ENCODE measurements at places on chromosomes 16 and 17.
A peak's percentile ranks its signal among the peaks of the same experiment; 100 is the strongest.

GRCh38 chr17:17921192-17922069, 50.8 kb downstream of the TOM1L2 start:
- no peak for DNase-seq

GRCh38 chr17:71286625-71287024, 834.2 kb upstream of the SOX9 start:
- DNase-seq, result no peak

DNA sequence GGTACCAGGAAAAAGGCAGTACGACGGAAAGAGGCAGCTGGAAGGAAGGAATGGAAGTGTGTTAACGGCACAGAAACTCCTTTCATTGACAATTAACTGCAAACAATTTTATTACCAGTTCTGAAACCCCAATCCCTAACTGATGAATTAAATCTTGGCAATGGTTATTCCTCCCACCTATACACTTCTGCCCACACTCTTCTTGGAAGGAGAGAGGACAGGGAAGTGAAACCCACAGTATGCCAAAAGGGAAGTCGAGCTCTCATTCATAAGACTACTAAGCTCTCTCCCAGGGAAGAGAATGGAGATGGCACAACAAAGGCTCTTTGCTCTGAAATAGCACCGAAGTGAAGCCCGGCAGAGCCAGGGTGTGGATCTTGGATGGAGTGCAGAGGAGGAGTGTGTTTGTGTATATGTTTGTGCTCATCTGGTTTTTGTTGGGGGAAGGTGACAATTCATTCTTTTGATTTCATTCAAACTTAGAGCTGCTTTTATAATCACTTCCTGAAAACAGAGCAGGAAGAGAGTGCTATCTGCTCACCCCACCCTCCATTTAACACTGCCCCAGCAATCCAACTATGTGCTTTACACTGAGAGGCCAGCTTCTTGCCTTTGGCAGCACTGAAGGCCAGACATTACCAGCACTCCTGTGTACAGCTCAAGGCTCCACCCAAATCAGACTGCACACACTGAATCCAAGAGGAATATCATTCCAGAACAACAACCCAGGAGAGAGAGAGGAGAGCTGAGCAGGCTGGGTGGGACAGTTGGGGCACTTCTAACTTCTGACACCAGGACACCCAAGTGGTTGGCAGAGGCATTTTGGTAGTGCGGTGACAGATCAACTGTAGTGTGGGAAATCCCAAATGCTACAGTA, 68.7 kb downstream of the HIC1 start:
- peak; percentile 37 for DNase-seq

DNA sequence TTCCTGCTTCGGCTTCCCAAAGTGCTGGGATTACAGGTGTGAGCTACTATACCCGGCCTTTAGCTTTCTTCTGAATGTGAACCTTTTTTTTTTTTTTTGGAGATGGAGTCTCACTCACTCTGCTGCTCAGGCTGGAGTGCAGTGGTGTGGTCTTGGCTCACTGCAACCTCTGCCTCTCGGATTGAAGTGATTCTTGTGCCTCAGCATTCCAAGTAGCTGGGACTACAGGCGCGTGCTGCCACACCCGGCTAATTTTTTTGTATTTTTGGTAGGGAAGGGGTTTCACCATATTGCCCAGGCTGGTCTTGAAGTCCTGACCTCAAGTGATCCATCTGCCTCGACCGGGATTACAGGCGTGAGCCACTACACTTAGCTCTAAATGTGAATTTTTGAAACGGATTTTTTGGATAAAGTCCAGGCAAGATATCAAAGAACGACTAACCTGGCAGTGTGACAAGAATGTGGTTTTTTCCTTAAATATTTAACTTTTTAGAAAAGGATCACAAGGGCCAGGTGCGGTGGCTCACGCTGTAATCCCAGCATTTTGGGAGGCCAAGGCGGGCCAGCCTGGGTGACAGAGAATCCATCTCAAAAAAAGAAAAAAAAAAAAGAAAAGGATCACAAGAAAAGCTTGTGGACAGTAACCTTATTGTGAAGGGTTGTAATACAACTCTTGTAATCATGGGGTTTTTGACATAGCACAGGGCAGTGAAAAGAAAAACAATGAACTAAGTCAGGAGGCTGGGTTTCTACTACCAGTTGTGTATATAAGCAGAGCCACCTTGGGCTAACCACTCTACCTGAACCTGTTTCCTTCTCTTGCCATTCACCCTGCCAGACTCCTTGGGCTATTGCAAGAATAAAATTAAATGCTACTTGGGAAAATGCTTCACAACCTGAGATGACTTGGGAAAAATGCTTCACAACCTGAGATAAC, 6.2 kb downstream of the BRCA1 start:
- no peak for DNase-seq
